RCC 7860 (cell line): ENCODE measurements at places on chromosomes 7 and 10.

- DNase-seq: peak; percentile 50
Observed at GRCh38 chr7:127885843-127886242, 145.4 kb downstream of the LRRC4 start.

- no peak for DNase-seq
Observed at GRCh38 chr7:1925973-1926907, 256.2 kb downstream of the ELFN1 start.

GRCh38 chr10:100520811-100521210 is 1.1 kb upstream of the SEC31B start:
- no peak for DNase-seq

GRCh38 chr7:143379611-143380259 is 1.4 kb upstream of the ZYX start:
- DNase-seq: no peak

GRCh38 chr10:102121739-102122372 is 1.7 kb upstream of the LDB1 start:
- no peak for DNase-seq

DNA sequence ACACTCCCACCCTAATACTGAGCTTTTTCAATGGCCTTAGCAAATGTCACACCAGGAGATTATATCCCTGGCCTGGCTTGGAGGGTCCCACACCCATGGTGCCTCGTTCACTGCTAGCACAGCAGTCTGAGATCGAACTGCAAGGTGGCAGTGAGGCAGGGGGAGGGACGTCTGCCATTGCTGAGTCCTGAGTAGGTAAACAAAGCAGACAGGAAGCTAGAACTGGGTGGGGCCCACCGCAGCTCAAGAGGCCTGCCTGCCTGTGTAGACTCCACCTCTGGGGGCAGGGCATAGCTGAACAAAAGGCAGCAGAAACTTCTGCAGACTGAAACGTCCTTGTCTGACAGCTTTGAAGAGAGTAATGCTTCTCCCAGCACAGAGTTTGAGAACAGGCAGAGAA is 338.9 kb upstream of the MBL2 start:
- no peak for DNase-seq

- no peak for DNase-seq
Observed at GRCh38 chr7:157904211-157904865, 567.5 kb downstream of the DNAJB6 start.

GRCh38 chr7:105028004-105028403 is 14.0 kb downstream of the KMT2E start:
- no peak for DNase-seq

GRCh38 chr7:82631998-82632397 is 188.4 kb upstream of the CACNA2D1 start:
- no peak for DNase-seq

GRCh38 chr10:102101152-102101551 is 19.0 kb downstream of the LDB1 start:
- no peak for DNase-seq

DNA sequence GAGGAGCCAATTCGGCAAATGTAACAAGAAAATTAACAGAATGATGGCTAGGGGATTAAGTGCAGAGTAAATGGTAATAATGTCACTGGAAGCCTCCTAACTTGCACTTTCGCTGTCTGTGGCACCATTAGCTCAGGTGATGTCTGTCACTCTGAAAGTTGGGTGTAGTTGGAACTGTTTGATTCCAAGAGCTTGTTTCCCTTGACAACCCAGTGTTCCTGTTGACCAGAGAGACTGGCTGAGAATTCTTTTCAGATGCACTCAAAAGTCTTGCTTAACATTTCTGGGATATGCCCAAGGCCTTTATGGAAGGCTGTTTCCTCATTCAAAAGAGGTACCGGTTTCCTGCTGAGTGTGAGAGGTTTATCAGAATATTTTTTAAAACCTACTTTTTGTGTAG is 49.6 kb downstream of the PLPP4 start:
- DNase-seq: no peak

DNA sequence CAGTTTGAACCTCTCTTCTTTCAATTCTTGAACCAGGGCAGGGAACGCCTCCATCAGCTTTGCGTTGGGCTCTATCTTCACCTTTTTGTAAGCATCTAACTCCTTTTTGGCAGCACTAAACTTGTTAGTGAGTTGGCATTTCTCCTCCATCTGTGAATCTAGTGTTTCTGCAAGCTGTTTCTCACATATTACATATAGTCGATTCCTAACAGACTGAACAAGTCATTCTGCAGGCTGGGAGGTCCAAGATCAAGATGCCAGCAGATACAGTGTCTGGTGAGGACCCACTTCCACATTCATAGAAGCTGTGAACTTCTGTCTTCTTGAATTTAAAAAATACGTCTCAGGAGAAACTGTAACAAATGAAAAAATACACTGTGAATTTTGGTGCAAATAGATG is 539.7 kb downstream of the ANKRD7 start:
- DNase-seq: no peak

- DNase-seq: no peak
Observed at GRCh38 chr10:28242555-28243204, 60.2 kb downstream of the MPP7 start.

- no peak for DNase-seq
Observed at GRCh38 chr7:50335795-50336754, 31.6 kb downstream of the IKZF1 start.

DNA sequence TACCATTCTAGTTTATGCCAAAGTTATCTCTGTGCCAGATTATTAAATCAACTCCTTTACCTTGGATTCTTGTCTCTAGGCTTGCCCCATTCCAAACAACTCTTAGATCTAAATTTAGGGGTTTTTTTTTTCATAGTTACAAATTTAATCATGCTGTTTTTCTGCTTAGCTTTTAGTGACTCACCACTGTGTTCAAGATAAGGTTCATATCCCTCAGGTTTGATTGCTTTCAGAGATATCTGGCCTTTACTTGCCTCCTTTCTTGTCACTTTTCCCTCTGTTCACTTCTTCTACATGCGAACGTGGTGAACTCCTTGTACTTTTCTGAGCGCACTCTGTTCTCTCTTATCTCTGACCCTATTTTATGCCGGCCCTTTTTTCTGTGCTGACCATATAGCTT is 78.2 kb downstream of the VPS50 start:
- peak; percentile 20 for DNase-seq

DNA sequence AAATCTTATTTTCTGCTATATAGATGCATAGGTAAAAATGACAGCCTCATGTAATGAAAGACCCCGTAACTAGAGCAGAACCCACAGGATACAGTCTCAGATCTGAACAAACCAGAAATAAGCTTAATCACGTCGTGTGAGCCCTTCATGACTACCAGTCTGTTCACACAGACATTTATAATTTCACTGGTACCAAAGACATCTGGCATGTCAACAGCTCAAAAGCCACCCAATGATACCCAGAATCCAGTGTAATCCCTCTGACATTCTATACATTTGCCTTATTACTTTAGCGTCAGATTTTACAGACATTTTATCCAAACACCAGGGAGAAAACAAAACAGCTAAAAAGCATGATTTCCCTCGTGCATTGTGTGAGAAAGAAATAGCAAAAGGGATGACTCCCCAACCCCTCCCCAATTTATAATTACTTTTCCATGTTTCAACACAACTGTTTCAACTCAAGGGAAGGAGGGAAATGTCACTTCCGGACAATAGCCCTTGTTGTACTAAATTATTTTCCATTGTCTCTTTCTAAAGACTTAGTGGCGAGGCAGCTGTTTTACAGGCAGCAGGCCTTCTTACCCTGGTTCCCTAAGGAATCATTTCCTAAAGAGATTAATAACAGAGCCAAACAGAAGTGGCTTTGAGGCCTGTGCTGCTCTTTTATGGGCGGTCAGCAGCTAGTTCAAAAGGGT is 33.2 kb downstream of the DOCK4 start:
- no peak for DNase-seq

GRCh38 chr10:43857931-43858315 is 209.2 kb upstream of the ZNF32 start:
- DNase-seq: no peak

DNA sequence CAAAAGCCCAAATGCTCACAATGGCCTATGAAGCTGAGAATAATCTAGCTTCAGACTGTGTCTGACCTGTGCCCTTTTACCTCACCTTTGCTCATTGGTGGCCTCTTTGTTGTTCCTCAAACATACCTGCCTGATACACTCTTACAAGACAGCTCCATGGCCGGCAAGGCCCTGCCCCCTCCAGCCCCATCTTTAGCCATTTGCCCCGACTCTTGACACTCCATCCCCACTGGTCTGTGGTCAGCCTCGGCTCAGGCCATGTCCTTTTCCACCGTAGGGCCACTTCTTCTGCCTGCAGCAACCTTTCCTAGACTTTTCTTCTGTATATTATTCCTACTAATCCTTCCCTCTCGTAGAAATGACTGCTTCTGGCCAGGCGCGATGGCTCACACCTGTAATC is 265.2 kb downstream of the RPS24 start:
- no peak for DNase-seq

DNA sequence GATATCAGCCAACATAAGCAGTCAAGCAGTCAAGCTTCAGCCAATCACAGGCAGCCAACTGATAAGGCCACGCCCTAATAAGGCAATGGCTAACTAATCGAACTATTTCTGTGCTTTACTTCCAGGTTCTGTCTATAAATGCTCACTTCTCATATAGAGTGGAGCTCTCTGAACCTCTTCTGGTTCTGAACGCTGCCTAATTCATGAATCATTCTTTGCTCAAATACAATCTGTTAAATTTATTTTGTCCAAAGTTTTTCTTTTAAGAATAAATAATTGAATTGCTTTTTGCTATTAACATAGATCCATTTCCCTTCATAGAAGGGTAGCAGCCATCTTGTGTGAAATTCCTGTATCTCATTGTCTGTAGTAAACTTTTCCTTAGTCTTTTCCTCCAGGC is 97.9 kb upstream of the TMEM72 start:
- DNase-seq: no peak

- no peak for DNase-seq
Observed at GRCh38 chr7:69309601-69310000, 288.7 kb upstream of the AUTS2 start.

DNA sequence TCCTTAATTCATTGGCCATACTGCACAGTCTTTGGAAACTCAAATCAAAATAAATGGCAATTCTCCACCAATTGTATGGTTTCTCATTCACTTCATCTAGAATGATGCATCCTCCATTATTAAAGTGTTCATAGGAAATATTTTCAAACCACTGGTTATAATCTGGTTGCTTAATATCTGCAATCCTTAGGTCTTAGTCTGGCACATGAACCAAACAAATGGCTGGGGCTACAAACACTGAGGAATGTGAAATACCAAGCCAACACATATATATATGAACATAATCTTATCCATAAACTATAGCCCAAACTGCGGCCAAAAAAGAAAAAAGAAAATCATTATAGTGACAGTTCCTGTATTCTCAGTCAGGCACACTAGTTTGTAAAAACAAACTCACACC is 5.7 kb upstream of the MSS51 start:
- DNase-seq: no peak

DNA sequence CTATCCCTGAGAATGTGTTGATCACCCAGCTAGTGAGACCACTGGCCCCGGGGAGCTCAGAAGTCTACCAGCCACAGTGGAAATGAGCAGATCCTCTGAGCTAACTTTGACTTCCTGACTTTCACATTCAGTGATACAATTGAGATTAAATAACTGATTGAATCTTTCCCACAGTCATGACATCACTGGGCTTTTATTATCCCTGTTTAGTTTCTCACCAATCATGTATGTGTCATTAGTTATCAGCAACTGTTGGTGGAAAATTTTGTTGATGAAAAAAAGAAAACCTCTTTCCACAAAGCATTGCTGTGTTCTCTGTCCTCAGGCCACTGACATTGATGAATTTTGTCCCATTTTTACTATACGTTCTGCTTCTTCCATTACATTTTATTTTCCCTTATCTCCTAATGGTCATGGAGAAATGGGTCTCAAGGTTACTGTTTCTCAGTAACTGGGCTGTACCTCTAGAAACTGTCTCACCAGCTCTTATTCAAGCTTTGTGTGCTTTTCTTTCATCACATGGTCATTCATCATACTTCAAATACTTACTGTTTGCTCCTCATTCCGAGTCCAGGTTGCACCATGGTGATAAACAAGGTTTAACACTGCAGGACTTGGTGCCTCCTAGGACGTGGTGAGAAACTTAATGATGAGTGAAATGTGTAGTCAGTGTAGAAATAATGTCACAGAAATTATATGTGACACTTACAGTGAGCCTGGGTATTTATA is 304.7 kb downstream of the CDK14 start:
- DNase-seq: no peak

DNA sequence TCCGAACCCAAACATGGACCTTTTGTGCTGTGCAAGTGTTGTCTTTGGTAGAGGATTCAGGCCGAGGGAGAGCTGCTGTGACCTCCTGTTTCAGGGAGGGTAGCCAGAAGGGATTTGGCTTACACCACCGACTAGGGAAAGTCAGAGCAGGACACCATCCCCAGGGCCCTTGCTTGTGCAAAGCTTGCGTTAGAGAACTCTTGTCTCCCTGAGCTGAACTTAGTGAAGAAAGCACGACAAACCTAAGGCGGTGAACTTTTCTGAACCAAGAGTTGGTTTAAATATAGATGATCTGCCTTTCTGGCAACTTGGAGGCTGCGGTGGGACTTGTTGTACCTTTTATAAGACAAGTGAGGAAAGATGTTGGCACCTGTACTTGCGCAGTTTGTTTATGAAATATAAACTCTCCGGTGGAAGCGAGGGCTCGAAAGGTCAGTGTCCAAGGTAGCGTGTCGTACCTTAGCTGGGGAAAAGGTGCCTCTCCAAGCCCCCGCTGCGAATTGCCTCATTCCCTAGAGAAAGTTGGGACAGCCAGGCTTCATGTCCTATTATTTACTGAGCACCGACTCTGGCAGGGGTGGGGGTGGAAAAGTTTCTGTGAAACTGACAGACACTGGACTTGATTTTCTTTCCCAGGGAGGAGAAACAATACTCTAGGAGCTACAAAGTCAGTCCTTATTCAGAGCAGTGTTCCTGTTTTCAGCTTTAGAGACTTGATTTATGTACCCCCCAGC is 31.6 kb downstream of the WBP1L start:
- no peak for DNase-seq

DNA sequence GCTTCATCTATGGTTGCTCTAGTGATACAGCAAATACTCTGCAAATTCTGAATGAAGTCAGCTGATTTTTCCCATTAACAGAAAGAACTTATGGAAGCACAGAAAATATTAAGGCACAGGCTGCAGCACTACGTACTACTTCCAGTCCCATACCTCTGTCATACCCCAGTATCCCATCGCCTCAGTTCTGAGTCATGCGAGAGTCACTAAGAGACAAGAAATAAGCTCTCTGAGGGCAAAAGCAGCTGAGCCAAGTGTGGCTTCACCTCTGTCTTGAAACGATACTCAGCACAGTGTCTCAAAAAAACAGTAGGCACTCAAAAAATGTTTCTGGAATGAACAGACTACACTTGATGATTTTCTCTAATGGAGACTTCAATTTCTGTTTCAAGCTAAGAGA is 48.2 kb downstream of the EZH2 start:
- DNase-seq: no peak

DNA sequence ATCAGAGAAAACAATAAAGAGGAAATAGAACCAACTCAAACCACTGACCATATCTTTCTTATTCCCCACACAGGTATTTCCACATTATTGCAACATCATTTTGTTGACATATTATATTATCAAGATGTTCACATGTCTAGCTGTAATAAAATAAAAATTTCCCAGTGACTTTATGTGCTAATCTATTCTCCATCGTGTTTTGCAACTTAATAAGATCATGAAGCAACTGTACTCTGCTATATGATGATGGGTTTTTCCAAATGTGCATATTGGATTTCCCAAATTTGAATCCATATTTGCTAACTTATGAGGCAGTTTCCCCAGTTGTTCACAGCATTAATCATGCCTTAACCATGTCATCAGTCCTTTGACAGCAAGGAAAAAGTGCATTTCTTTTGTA is 127.8 kb downstream of the ITGB8 start:
- no peak for DNase-seq

- peak; percentile 26 for DNase-seq
Observed at GRCh38 chr7:12549106-12549505, 21.4 kb upstream of the SCIN start.

GRCh38 chr7:8511855-8512254 is 78.4 kb downstream of the NXPH1 start:
- DNase-seq: no peak
